ENCODE measurements at places on chromosomes 3 and 15.

- DNase-seq, result no peak
Measured at GRCh38 chr15:71599418-71600151, 210.8 kb upstream of the NR2E3 start.

GRCh38 chr3:53802256-53802880, 43.9 kb downstream of the CHDH start:
- DNase-seq, result no peak

GRCh38 chr15:27339138-27339537, 368.2 kb downstream of the GABRG3 start:
- no peak for DNase-seq

DNA sequence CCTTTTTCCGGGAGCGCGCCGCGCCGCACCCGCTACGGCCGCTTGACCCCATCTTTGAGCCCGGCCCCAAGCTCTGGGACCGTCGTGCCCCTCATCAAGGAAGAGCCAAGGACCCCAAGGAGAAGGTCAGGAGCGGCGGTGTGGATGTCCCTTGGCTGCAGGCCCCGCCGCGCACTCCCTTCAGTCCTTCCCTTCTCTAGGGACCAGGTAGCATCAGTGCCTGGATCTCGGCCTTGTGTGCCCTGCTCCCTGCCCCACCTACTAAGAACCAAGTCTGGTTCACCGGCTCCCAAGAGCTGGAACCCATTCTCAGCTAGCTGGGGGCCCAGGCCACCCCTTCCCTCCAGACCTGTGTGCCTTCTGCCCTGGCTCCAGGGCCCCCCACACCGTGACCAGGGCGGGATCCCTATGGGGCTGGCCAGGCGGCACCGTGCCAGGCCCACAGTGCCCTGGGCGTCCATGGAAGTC, 69.3 kb upstream of the CGNL1 start:
- DNase-seq, result no peak

- DNase-seq, result no peak
Measured at GRCh38 chr3:98770261-98771039, 7.3 kb downstream of the ST3GAL6 start.

DNA sequence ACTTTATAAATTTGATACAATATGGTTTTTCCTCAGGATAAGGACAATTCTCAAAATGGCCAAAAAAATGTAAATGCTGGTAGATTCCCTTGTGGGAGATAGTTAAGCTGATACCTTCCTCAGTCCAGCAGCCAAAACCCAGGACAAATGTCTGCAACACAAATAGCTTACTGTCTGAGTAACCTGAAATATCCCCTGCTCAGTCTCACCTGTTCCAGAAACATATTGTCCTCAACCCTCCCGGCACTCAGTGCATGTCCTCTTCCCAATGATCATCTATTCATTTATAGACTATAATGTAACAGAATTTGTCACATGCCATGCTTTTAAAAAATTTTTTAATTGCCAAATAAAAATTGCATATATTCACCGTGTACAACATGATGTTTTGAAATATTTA, 12.2 kb downstream of the RBSN start:
- no peak for DNase-seq

DNA sequence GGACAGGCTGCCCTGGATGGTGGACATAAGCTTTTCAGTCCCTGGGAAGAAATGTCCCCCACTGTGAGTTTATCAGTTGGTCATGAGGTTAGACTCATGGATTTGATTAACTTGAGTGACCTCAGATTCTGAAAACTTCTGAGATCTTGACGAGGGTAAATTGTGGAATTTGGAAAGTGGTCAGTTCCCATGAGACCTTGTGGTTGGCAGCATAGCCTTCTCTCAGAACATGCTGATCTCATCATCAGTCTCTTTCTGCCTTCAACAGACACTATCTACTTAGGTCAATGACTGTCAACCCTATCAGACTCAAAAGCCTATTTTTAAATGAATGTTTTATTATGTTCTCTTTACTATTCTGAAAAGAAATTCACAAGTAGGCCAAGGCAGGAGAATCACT, 45.6 kb upstream of the NDUFB4 start:
- no peak for DNase-seq

DNA sequence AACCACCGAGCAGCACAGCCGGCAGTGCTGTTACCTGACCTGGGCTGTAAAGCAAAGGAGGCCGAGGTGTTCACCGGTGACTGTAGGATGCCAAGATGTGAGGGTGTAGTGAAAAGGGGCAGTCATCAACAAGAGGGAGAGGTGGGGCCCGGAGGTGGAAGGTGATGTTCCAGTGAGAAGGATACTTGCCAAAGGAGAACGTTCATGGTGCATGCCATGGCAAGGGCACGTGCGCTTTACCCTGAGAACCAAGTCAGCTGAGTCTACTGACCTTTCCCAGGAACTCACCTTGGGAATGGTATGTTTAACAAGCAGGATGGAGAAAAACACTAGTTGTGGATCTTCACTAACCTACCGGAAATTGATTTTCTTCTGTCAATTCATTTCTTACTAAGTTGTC, 211.1 kb downstream of the PDZRN3 start:
- DNase-seq, result no peak

Data from T-helper 2 cell (primary cell).